ENCODE measurements at places on chromosomes 12 and 14. TPM values are rescaled to one million over a fixed set of nuclear protein-coding genes. Genes with fewer than 3 reads are reported as not detected.
A peak's percentile ranks its signal among the peaks of the same experiment; 100 is the strongest.

DNA sequence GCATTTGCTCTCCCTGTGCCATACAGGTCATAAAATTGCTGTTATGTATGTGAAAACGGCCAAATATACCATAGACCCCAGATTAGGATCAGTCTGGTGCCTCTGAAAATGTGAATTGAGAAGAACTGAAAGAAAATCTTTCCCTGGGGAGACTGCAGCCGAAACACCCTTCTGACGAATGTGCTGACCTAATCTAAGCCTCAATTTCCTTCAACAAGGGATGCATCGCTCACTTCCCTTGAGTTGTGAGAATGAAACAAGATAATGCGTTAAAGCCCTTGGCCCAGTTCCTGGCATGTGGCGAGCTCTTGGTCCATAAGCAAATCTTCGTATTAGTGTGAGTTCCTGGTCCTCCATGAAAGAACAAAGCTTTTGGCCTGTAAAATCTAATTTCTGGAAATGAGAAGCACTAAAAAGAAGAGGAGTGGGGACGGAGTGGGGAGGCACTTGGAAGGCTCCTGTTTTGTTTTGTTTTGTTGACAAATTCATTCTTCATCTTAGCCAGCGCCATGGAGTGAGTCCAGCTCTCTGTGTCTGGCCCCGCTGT, 49.5 kb upstream of the RTRAF start:
- no peaks in the 10 kb centered on the region for H3K27me3 ChIP-seq
- H3K36me3 ChIP-seq, result no peaks in the 10 kb centered on the region
- H3K27ac ChIP-seq, result no peak overlapping the region

DNA sequence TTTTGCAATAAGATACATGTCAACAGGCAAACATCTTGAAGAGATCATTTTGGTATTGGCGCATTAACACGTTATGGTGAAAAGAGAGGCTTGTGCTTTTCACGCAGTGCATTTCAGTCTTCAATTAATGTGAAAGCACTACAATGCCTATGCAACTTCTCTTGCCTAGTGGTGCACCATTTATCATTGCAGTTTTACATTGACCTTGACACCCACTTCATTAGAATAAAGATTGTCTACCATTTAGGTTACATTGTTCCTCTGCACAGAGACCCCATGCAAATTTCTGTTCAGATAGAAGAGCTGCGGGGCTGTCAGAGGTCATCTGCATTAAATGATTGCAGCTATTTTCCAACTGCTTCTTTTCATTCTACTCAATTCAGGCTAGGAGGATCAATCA, 212.2 kb upstream of the NPAS3 start:
- H3K4me3 ChIP-seq, result no peak overlapping the region
- no peak for DNase-seq
- H3K36me3 ChIP-seq, result no peaks in the 10 kb centered on the region
- H3K4me1 ChIP-seq, result no peaks in the 10 kb centered on the region

DNA sequence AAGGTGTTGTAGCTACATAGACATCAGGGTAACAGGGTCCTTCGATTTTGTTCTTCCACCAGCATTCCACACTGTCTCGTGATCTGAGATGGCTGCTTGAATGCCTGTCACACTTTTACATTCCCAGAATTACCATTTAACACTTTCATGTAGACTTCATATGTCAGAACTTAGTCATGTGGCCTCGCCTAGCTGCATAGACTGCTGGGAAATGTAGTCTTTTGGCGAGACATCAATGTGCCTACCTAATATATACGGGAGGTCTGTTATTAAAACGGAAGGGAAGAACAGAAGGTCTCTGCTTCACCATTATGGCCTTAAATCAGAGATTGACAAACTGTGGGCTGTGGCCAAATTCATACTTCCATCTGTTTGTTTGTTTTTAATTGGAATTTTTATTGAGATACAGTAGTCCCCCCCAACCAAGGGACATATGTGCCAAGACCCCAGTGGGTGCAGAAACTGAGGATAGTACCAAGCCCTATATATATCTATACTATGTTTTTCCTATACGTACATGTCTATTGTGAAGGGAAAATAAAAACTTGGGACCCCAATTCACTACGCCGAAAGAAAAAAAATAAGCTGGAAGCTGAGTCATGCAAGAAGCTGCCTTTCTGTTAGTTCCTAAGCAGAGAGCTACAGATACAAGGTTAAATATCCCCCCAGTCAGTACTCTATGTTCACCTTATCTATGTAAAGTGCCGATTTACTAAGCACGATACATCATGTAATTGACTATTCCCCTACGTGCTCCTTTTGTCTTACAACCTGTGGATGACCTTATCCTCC, 11.3 kb upstream of the HRK start:
- H3K4me3 ChIP-seq, result no peak overlapping the region
- H3K36me3 ChIP-seq, result no peaks in the 10 kb centered on the region
- DNase-seq, result no peak
- H3K27me3 ChIP-seq, result no peaks in the 10 kb centered on the region
- H3K4me1 ChIP-seq, result no peaks in the 10 kb centered on the region
- no peak overlapping the region for H3K27ac ChIP-seq

DNA sequence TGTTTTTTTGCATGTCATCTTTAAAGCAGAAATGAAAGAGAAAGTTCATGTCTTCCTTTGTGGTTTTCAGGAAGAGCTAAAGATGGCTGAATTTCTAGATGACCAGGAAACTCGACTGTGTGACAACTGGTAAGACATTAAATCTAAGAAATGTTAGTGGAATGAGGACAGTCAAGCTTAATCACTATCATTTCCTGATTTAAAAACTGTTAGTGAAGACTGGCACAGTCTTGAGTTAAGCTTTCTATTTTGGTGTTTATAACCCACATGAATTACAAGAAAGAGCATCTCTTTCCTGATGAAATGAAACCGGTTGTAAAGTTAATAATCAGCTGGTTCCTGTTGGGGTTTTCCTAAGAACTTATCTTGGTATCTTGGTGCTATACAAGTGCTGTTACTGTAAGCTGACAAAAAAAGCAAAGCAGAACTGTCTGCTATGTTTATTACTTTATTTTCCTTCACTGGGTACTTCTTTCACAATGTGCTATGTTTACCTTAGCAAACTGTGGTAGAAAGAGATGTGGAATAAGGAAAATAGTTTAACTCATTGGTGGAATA, 5.2 kb downstream of the TRAFD1 start:
- H3K4me3 ChIP-seq, result peak overlapping the region; percentile 6
- DNase-seq, result no peak
- peaks cover 9% of the 10 kb centered on the region for H3K36me3 ChIP-seq

DNA sequence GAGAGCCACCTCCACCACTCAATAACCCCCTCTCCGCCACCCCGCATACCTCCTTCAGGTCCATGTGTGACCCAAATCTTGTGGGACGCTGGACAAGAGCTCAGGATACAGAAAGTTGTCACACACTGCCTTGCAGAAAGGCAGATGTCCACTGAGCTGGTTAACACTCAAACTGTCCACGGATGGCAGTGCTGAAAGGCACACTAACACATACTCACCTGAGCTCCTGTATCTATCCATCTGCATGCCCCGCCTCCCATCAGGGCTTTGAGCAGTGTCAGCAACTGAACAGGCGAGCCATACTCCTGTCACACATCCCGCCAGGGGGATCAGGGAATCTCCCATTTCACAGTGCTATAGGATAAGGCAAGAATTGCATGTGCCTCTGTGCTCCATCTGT, 642.0 kb downstream of the GALC start:
- H3K4me1 ChIP-seq, result no peaks in the 10 kb centered on the region
- DNase-seq, result no peak
- H3K27me3 ChIP-seq, result no peaks in the 10 kb centered on the region
- no peaks in the 10 kb centered on the region for H3K36me3 ChIP-seq
- no peak overlapping the region for H3K27ac ChIP-seq

Gene P3H3
- total RNA-seq, result 23.7 TPM

GRCh38 chr12:22821985-22822384, 197.0 kb downstream of the ETNK1 start:
- H3K4me3 ChIP-seq, result no peak overlapping the region
- no peak for DNase-seq
- H3K4me1 ChIP-seq, result no peaks in the 10 kb centered on the region

DNA sequence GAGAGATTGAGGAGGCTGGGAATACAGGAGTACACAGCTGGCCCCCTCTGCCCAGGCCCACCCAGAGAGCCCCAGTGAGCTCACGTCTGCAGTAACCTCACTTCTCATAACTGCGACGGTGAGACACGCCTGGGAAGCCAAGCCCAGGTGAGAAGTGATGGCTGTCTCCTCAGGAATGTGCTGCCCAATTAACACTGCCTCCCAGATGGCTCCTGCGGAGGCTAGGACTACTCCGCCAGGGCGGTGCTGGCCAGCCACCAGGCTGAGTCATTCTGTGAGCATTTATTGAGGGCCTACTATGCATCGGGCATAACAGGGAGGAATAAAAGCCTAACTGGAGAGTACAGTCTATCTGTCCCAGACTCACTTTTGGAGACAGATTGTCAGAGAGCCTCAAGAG, 9.3 kb upstream of the TMEM106C start:
- no peak overlapping the region for H3K27ac ChIP-seq
- no peaks in the 10 kb centered on the region for H3K27me3 ChIP-seq
- DNase-seq, result no peak
- H3K36me3 ChIP-seq, result no peaks in the 10 kb centered on the region

Gene TAS2R9
- not detected for total RNA-seq

DNA sequence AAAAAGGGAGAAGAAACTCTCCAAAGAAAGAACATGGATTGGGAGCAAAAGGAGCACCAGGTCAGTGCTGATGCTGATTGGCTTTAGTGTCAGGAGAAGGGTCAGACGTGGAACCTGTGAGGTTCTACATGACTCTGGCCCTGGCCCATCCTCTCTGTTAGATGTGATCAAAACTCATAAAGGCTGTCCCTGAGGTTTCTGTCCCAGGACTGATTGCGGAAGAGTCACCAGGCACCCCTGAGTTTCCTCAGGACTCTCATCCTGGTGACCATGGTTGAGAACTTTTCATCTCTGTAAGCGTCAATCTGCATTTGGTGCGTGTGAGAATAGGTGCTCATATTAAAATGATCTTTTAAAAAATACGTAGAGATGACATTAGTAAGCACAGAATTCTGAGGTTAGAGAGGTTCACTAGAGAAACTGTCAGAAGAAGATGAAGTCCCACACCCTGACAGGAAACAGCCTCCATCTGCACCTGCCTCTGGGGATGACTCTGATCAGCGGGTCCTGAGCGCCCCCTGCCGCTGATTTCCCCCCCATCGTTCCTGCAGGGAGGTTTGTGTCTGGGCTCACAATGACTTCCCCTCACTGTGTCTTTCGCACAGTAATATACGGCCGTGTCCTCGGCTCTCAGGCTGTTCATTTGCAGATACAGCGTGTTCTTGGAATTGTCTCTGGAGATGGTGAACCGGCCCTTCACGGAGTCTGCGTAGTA, 741.8 kb downstream of the TMEM121 start:
- DNase-seq, result no peak
- no peak overlapping the region for H3K4me3 ChIP-seq
- H3K27ac ChIP-seq, result no peak overlapping the region
- H3K4me1 ChIP-seq, result no peaks in the 10 kb centered on the region
- no peaks in the 10 kb centered on the region for H3K36me3 ChIP-seq

GRCh38 chr12:78778339-78778738, 86.2 kb upstream of the SYT1 start:
- H3K4me3 ChIP-seq, result no peak overlapping the region
- H3K4me1 ChIP-seq, result no peaks in the 10 kb centered on the region
- no peak for DNase-seq

Data from heart left ventricle (tissue), 16 donors.